ENCODE measurements at places on chromosomes 13 and 19.

DNA sequence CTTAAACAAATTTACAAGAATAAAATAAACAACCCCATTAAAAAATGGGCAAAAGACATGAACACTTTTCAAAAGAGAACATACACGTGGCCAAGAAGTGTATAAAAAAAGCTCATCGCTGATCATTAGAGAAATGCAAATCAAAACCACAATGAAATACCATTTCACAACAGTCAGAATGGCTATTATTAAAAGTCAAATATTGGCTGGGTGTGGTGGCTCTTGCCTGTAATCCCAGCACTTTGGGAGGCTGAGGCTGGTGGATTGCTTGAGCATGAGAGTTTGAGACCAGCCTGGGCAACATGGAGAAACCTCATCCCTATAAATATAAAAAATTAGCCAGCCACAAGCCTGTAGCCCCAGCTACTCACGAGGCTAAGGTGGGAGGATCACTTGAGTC, 89.9 kb downstream of the UBL3 start:
- DNase-seq = no peak
- H3K27ac ChIP-seq = no peak overlapping the region
- no peaks in the 10 kb centered on the region for H3K4me1 ChIP-seq
- H3K4me3 ChIP-seq = no peak overlapping the region

GRCh38 chr13:77028202-77028601, 1.2 kb upstream of the FBXL3 start:
- DNase-seq = peak; percentile 67
- H3K27me3 ChIP-seq = no peaks in the 10 kb centered on the region
- H3K4me3 ChIP-seq = no peak overlapping the region
- peak overlapping the region; percentile 100 for H3K27ac ChIP-seq
- H3K36me3 ChIP-seq = no peaks in the 10 kb centered on the region

GRCh38 chr13:26816881-26817280, 56.3 kb upstream of the GPR12 start:
- H3K36me3 ChIP-seq = no peaks in the 10 kb centered on the region
- no peak for DNase-seq
- no peak overlapping the region for H3K27ac ChIP-seq
- no peaks in the 10 kb centered on the region for H3K27me3 ChIP-seq
- no peak overlapping the region for H3K4me3 ChIP-seq
- no peaks in the 10 kb centered on the region for H3K4me1 ChIP-seq

GRCh38 chr19:48127561-48127960, 16.9 kb upstream of the PLA2G4C start:
- H3K36me3 ChIP-seq = no peaks in the 10 kb centered on the region
- no peak overlapping the region for H3K4me3 ChIP-seq
- no peak overlapping the region for H3K27ac ChIP-seq
- no peaks in the 10 kb centered on the region for H3K4me1 ChIP-seq
- H3K27me3 ChIP-seq = no peaks in the 10 kb centered on the region

DNA sequence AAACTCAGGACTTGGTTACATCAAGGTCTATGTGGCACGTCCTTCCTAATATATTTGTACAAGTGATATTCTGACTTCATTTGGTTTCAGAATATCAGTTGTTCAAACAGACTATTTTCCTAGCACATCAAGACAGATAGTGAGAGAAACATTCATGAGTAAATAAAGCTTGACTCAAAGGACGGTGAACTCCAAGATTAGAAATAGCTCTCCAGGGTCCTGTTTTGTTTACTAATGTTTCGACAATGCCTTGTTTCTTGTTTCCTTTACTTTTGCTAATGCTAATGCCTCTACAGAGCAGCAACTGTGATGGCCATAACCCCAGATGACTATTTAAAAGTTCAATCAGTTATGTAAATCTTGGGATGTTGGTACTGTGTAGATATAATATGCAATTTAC, 313.9 kb downstream of the KLF12 start:
- no peaks in the 10 kb centered on the region for H3K4me1 ChIP-seq
- no peak overlapping the region for H3K4me3 ChIP-seq
- DNase-seq = no peak
- H3K27ac ChIP-seq = no peak overlapping the region

- H3K36me3 ChIP-seq = no peaks in the 10 kb centered on the region
- no peak overlapping the region for H3K27ac ChIP-seq
- no peaks in the 10 kb centered on the region for H3K27me3 ChIP-seq
Observed at GRCh38 chr19:30160426-30160825, 211.8 kb upstream of the ZNF536 start.

GRCh38 chr13:46622630-46623256, 69.8 kb downstream of the LRCH1 start:
- no peak overlapping the region for H3K27ac ChIP-seq
- H3K27me3 ChIP-seq = no peaks in the 10 kb centered on the region
- no peaks in the 10 kb centered on the region for H3K36me3 ChIP-seq
- H3K4me1 ChIP-seq = no peaks in the 10 kb centered on the region
- no peak for DNase-seq
- H3K4me3 ChIP-seq = no peak overlapping the region

GRCh38 chr13:43081866-43082265, 58.5 kb downstream of the DNAJC15 start:
- peaks cover 18% of the 10 kb centered on the region for H3K4me1 ChIP-seq
- no peak for DNase-seq
- no peaks in the 10 kb centered on the region for H3K27me3 ChIP-seq
- H3K36me3 ChIP-seq = no peaks in the 10 kb centered on the region

DNA sequence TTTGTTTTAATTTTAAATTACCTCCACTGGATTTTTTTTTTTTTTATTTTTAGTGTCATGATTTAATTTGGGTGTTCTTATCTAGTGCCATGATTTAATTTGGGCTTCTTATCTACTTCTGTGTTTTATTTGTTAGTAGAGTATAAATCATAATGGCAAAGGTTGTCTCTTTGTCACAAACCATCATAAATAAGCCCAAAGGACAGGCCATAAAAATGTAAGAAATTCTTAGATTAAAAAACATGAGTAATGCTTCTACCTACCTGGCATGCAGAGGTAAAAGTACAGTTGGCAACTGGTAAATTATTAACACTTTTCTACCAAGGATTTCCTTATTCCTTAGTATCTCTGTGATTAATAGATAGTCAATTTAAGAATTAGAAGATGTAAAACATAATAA, 55.2 kb downstream of the ERCC5 start:
- no peaks in the 10 kb centered on the region for H3K27me3 ChIP-seq
- no peak overlapping the region for H3K27ac ChIP-seq
- DNase-seq = no peak
- no peaks in the 10 kb centered on the region for H3K36me3 ChIP-seq
- H3K4me3 ChIP-seq = no peak overlapping the region

GRCh38 chr13:111503905-111504695, 183.7 kb downstream of the TEX29 start:
- no peaks in the 10 kb centered on the region for H3K27me3 ChIP-seq
- no peaks in the 10 kb centered on the region for H3K4me1 ChIP-seq
- H3K4me3 ChIP-seq = no peak overlapping the region
- no peaks in the 10 kb centered on the region for H3K36me3 ChIP-seq
- DNase-seq = no peak
- no peak overlapping the region for H3K27ac ChIP-seq

- H3K4me3 ChIP-seq = no peak overlapping the region
- DNase-seq = no peak
- no peaks in the 10 kb centered on the region for H3K27me3 ChIP-seq
- no peaks in the 10 kb centered on the region for H3K36me3 ChIP-seq
Observed at GRCh38 chr13:66113882-66114526, 1116.1 kb downstream of the PCDH9 start.

- no peak within 1 kb of the TSS for H3K4me3 ChIP-seq
- H3K36me3 ChIP-seq = no peaks in the 10 kb centered on the region
- peaks cover 14% of the 10 kb centered on the region for H3K4me1 ChIP-seq
- no peaks in the 10 kb centered on the region for H3K27me3 ChIP-seq
Observed at GRCh38 chr19:14027856-14028450, at the start of gene RLN3. Gene RLN3, plus strand, starts transcription at chr19:14028148. Its CDS starts 57 bp downstream, at chr19:14028205.

- peaks cover 21% of the 10 kb centered on the region for H3K36me3 ChIP-seq
- H3K27ac ChIP-seq = no peak overlapping the region
- no peak overlapping the region for H3K4me3 ChIP-seq
- no peaks in the 10 kb centered on the region for H3K27me3 ChIP-seq
- no peaks in the 10 kb centered on the region for H3K4me1 ChIP-seq
- no peak for DNase-seq
Observed at GRCh38 chr13:29489650-29490560, 105.6 kb downstream of the SLC7A1 start.

GRCh38 chr13:40375489-40376171, 290.8 kb downstream of the FOXO1 start:
- peaks cover 10% of the 10 kb centered on the region for H3K4me1 ChIP-seq
- no peaks in the 10 kb centered on the region for H3K36me3 ChIP-seq
- peak overlapping the region; percentile 24 for H3K27ac ChIP-seq
- peak; percentile 82 for DNase-seq
- no peaks in the 10 kb centered on the region for H3K27me3 ChIP-seq
- no peak overlapping the region for H3K4me3 ChIP-seq

GRCh38 chr13:97627566-97627965, 193.6 kb downstream of the RAP2A start:
- DNase-seq = peak; percentile 74
- no peaks in the 10 kb centered on the region for H3K36me3 ChIP-seq
- H3K27ac ChIP-seq = no peak overlapping the region
- no peak overlapping the region for H3K4me3 ChIP-seq

- no peak overlapping the region for H3K4me3 ChIP-seq
- no peaks in the 10 kb centered on the region for H3K4me1 ChIP-seq
- H3K36me3 ChIP-seq = no peaks in the 10 kb centered on the region
- no peaks in the 10 kb centered on the region for H3K27me3 ChIP-seq
Observed at GRCh38 chr13:22114630-22115311, 443.9 kb downstream of the FGF9 start.

- H3K4me1 ChIP-seq = no peaks in the 10 kb centered on the region
- H3K36me3 ChIP-seq = no peaks in the 10 kb centered on the region
- H3K27me3 ChIP-seq = no peaks in the 10 kb centered on the region
- no peak overlapping the region for H3K4me3 ChIP-seq
- no peak overlapping the region for H3K27ac ChIP-seq
- DNase-seq = no peak
Observed at GRCh38 chr13:66790861-66791260, 439.3 kb downstream of the PCDH9 start.

- no peaks in the 10 kb centered on the region for H3K27me3 ChIP-seq
- no peak for DNase-seq
- no peaks in the 10 kb centered on the region for H3K36me3 ChIP-seq
- peak overlapping the region; percentile 75 for H3K4me3 ChIP-seq
Observed at GRCh38 chr13:99087954-99088491, 110.2 kb upstream of the DOCK9 start.

GRCh38 chr13:104632736-104633135, 1566.5 kb upstream of the SLC10A2 start:
- no peaks in the 10 kb centered on the region for H3K4me1 ChIP-seq
- no peak overlapping the region for H3K4me3 ChIP-seq
- DNase-seq = no peak
- no peak overlapping the region for H3K27ac ChIP-seq
- no peaks in the 10 kb centered on the region for H3K36me3 ChIP-seq
- H3K27me3 ChIP-seq = no peaks in the 10 kb centered on the region

DNA sequence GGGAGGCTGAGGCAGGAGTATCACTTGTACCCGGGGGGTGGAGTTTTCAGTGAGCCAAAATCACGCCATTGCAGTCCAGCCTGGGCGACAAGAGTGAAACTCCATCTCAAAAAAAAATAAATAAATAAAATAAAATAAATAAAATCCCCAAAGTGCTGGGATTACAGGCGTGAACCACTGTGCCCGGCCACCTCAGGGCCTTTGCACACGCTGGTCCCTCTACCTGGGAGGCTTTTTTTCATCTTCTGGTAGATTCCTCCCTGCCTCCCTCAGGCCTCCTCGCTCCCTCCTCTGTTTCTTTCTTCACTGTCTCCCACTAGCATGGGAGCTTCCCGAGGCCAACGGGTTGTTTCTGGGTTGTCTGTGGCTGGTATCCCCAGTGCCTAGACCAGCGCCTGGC, 15.1 kb downstream of the MYBPC2 start:
- H3K36me3 ChIP-seq = no peaks in the 10 kb centered on the region
- no peaks in the 10 kb centered on the region for H3K4me1 ChIP-seq
- no peak overlapping the region for H3K4me3 ChIP-seq
- no peak for DNase-seq
